ENCODE measurements at places on chromosomes 12 and 14.

DNA sequence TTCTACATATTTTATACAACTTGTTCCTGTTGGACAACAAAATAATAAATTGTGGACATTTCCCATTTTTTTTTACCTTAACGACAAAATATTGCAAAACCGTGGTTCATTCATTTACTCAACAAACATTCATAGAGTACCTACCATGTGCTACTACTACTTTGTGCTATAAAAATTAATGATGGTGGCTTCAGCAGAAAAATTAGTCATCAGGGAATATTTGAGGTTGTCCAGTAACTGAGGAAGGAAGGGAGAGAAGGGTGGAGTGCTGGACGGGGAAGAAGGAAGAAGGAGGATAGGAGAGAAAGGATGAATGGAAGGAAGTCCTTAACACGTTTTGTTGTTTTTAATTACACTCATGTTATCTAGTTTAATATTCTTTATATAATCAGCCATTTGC, 53.7 kb downstream of the PPFIBP1 start:
- DNase-seq, result no peak

GRCh38 chr14:84090837-84091236, 1439.1 kb upstream of the FLRT2 start:
- no peak for DNase-seq

GRCh38 chr12:103742349-103742932, 98.6 kb downstream of the NT5DC3 start:
- DNase-seq, result no peak

DNA sequence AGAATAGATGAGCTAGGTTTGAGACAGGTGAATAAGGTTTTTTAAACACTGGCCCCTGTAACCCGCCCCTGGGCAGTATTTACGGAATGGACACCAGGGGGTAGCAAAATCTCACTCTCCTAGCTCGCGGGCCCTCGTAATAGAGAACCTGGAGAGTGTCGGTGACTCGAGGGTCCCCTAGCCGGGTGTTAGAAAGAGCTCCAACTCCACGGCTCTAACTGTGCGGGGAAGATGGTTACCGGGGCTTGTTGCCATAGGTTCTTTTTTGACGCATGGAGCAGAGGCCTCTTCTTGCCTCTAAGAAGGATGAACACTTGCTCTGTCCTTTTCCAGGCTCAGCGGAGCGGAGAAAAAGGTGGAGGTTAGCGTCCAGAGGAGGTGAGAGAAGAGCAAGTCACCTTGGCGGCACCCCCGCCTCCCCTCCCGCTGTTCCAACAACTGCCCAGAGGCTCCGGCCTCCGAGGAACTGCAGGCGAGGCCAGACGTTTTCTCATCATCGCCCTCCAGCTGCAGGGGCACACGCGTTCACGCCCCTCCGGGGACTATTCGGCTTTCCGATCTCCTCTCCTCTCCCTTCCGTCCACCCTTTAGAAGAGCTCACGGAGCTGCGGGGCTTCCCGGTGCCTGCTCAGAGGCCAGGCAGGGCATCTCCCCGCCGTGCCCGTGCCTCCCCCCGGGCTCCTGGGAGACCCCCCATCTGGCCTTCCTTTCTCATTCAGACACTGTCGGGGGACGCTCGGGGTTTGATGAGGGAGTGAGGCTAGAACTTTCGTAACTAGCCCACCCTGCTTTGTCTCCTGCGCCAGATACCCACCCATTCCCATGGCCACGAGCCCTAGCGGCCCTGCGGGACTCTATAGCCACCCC, 1.4 kb upstream of the ARHGEF40 start:
- no peak for DNase-seq

DNA sequence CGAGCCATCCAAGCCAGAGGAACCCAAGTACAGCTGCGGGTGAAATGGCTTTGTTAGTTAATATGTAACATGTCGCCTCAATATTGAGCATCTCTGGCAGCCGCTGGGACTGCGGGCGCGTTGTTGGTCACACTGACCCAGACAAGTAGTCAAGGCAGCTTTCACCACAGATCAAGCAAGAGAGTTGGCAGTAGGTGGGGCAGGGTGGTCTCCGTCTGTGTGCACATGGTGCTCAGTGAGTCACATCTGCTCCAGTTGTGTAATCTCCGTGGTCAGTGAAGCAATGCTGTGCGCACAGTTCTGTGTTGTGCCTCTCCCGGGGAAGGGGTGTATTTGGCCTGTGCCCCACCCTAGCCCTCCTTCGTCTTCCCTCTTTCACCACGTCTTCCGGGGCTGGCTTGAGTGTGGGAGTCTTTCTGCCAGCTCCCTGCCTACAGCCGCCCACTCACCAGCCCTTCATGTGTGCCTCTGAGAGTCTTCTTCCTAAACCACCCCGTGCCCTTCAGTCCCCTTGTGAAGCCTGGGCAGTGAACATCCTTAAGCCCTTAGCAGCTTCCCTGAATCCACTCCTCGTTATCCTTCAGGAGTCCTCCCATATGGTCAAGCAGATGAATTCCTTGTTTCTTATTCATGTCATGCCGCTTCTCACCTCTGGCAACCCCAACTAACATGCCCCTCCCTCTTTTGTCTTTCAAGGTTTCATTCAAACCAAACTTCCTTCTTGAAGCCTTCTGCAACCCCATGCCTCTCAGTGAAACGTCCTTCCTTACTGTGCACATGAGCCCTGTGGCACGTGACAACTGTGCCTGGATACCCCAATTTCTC, 242.1 kb downstream of the CACNA1C start:
- no peak for DNase-seq

DNA sequence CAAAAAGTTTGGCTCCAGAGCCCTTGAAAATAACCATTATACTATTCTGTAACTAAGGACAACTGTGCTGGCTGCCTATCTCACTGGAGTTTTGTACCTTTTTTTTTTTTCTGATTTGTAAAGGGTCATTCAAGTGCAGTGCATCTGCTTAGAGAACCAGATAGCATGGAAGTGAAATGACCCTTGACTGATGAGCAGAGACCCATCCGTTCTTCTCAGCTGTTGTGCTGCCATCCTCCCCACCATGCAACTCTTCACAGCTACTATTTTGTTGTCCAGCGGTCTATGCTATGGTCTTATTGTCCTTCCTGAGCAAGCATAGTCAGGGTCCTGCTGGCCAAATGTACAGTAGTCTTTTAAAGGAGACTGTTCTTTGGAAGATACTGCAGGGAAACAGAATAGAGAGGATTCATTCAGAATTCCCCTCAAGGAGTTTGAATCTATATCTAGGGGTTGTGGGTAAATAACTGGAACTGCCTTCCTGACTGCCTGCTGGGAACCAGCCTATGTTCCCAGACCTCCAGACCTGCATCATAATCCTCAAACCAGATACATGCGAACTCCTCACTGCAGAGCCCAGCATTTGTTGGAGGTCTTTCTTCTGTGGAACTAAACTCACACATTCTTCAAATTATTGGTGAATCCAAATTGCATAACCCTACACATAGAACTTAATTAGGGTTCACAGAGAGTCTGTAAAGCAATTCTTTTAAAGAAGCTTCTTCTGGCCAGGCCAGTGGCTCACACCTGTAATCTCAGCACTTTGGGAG, 41.1 kb downstream of the GPR19 start:
- DNase-seq, result no peak

DNA sequence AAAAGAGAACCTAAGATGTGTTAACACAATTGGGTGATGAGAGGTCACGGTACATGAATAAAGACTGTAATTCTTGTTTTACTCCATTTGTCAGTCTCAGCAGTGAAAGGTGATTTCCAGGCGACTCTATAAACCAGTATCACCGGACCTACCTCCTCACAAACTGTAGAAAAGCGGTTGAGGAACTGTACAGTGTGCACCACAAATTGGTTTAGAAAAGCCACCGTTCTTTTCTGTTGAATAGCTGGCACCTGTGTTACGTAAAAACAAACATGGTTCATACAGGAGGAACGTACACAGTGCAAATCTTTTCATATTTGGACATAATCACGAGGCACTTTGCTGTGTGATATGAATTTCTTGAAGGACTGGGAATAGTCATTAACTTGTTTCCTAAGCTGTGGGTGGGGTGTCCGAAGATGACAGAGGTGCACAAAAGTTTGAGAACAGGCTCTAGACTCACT, 663 bp downstream of the WASHC3 start:
- DNase-seq, result no peak

All from stimulated activated CD8-positive, alpha-beta memory T cell treated with anti-CD3 and anti-CD28 coated beads, Interleukin-4, amount 100 ng/mL, for 4 hours (primary cell).